ENCODE measurements at places on chromosomes 11 and 22.

DNA sequence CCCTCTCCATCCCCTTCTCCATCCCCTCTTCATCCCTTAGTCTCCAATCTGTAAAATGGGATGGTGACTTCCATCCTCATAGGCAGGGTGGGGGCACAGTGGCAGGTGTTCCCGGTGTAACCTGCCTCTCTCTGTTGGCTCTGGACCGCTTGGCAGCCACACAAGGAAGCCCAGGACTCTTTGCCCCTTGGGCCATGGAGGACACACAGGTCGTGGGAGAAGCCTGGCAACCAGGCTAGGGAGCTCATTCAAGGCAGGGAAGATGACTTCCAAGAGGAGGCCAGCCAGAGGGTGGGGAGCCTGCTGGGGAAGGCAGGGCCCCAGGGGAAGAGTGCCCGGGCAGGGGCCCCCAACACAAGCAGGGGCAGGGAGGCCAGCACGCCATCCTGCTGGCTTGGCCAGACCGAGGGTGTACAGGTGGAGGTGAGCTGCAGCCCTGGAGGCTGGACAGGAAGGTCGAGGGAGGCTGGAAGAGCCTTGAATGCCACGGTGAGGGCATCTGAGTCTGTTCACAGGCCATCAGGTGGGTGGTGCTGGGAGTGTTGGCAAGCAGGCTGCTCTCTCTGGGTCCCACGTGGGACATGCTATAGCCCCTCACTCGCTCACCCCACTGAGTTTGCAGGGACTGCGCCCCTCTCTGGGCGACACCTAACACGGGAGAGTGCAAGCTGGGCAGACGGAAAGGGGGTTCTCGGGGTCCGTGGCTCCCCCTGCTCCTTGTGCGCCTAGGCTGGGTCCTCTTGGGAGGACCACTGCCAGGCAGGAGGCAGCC is 15.5 kb upstream of the CTSD start:
- no peak for DNase-seq

DNA sequence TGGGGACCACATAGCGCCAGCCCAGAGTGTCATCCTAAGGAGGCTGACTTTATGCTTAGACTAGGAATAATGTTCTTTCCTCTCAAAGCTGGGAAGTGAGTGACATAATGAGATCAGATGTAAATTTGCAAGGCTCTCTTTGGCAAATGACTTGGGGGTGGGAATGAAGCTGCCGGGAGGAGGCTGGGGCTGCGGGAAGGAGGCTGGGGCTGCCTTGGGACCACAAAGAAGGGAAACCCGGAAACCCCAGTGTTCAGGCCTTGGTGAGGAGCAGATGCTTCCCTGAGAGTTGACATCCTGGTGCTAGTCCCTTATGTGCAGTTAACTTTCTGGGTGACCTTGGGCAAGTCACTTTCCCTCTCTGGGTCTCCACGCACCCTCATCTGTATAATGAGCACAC is 182.0 kb downstream of the CHST1 start:
- no peak for DNase-seq

DNA sequence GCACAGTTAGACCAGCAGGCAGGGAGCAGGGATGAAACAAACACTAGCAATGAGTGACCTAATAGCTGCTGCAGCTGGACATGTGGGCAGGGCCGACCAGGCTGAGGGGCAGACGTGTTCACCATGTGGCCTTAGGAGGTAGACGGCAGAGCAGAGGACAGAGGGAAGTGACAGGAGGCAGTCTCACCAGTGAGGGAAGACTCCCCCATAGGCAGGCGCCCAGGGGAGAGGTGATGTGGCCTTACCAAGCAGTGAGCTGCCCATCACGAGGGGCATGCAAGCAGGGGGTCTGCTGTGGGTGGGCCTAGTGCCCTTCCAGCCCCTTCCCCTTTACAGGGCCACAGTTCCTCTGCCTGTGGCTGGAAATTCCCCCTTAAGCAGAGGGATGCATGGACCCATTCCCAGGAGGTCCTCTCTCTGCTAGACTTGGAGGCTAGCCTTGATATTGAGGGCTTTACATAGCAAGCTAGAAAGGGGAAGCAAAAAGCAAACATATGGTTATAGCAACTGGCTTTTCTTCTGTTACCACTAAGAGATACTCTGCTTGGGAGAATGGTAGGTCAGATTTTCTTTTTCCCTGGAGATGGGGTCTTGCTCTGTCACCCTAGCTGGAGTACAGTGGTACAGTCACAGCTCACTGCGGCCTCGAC is 67.6 kb downstream of the MPPED1 start:
- no peak for DNase-seq

DNA sequence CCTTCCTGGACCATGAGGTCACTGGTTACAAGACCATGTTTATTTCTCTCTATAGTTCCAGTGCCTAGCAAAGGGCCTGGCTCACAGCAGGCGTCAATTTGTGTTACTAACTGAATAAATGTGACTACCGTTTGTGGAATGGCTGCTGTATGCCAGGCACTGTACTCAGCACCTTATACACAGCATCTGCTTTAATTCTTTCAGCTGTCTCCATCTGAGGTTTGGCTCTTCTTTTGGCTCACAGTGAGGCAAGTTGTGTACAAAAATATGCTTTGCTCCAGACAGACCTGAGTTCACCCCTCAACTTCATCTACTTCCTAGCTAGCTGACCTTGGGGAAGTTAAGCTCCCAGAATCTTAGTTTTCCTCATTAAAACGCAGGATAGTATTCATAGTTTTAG is 75.3 kb upstream of the PHOX2A start:
- DNase-seq = no peak

DNA sequence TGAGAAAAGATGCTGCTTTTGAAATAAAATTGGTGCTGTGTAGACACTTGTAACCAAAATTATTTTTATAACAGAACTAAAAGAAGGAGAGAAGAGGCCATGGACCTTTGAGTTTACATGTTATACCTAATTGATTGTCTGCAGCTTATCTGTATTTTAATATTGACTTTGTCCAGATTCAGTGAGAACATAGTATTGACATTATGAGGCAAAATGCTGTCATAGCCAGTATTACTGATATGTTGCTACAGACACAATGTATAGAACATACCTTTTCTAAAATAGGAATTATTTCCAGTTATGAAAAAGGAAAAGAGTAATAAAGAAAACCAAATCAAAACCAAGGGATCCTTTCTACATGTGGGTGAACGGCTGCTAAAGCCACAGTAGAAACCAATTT is 11.5 kb upstream of the TECTA start:
- no peak for DNase-seq

DNA sequence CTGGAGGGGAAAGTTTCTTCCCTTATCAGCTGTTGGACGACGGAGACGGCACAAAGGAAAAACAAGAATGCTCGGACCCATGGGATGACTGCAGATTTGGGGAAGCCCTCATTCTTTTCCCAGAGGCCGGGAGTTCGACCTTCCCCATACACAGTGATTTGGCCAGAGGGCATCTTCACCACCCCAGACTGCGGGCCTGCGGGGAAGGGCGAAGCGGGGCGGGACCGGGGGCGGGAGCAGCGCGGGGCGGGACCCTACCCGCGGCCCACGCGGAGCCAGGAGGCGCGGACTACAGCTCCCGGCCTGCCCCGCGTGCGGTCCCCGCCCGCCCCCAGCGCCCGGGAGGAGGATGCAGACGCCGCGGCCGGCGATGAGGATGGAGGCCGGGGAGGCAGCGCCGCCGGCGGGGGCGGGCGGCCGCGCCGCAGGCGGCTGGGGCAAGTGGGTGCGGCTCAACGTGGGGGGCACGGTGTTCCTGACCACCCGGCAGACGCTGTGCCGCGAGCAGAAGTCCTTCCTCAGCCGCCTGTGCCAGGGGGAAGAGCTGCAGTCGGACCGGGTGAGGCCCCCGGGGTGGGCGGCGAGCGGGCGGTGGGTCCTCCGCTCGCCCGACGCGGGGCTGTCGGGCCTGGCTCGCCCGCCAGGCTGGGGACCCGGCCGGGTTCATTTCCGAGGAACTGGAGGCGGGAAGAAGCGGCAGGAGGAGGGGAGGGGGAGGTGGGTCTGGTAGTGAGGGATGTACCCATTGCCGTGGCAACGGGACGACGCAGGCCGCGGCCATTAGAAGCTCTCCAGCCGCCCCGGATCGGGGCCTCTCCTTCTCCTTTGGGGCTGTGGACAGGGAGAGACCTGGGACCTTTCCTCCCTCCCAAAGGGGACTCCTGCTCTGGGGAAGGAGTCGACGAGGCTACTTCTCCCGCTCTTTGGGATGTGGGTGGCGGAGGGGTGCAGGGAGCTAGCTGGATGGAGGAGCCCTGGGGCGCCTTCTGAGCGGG is at the start of gene KCTD17:
TSS of gene KCTD17 (plus strand) at position 352 of the 995 bp plus-strand sequence. CDS start at position 371, 19 bp downstream.
- peak; percentile 68 for DNase-seq

DNA sequence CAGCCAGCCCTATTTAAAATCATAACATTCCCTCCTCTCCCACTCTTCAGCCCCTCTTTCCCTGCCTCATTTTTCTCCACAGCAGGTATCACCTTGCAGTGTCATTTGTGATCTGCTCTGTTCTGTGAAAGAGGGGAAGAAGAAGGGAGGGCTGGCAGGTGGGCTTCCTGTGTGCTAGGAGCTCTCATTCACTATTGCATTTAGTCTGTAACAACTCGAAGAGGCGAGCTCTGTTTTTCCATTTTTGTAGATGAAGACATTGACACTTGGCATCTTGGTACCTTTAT is 52.1 kb upstream of the CRYBB3 start:
- no peak for DNase-seq

GRCh38 chr11:57647372-57647771 is 2.3 kb downstream of the YPEL4 start:
- no peak for DNase-seq

DNA sequence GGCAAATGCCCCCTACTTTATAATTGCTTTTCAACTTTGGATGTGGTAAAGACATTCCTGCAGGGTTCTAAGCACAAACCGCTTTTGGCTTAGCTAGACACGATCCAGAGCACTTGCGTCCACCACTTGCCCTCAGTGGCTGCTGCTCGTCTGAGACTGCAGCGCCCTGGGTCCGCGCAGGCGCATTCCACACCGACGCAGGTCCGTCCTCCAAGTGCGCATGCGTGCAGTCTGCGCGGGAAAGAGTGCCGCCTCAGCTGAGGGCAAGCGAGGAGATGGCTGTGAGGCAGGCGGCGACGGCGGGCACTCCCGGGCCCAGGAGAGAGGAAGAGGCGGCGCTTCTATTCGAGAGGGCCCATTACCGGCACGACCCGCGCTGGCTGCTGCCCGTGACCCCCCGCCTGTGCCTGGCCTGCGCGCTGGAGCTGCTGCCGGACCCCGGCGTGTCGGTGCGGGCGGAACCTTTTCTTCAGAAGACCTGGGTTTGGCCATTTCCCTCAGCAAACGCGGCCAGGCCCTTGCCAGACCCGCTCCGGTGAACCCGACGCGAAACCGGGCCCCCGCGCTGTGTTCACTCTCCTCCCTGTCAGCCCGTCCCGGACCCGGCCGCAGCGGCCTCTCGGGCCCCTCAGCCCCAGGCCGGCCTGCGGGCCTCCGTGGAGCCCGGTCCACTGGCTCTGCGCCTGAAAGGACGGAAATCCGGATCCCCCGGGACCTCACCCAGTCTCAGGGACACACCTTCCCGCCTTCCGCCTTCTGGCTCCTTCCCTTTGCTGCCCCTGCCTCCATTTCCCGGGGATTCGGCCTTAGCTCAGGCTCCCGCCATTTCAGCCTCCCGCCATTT is at the start of gene MEI1:
TSS of gene MEI1 (plus strand) at position 240 of the 844 bp plus-strand sequence. CDS start at position 276, 36 bp downstream.
- peak; percentile 56 for DNase-seq

DNA sequence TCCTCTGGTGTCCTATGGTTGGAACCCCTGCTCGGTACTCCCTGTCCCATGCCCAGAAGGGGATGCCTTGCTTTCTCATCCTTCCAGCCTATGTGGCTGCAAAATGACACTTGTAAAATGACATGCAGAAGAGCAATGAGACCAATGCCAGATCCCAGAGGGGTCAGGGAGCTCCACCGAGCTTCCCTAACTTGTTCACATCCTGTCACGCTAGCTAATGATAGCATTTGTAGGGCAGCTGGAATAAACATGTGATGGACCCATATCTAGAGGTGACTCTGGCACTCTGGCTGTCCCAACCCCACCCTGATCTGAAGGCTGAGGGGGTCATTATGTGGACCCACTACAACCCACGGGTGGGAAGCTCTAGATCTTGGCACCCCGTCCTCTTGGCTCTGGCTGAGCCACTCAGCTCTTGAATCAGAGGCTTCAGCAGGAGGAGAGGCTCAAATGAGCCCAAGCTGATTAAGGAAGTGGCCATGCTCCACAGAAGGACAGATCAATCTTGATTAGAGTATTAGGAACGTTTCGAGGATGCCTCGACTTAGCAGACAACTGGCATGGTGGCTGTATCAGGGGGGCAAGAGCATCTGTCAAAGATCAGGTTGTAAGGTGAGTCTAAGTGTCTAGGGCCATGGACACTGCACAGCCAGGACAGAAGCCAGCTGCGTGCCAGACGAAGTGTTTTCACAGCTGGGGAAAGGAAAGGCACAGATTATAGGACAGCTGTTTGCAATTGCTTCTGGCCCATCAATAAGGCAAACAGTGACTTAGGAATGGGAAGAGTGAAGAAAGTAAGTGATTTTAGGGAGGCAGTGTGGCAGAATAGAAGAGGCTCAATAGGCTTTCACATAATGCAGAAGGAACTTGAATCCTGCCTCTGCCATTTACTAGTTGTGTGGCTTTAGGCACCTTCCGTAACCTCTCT is 182.8 kb downstream of the KIRREL3 start:
- DNase-seq = no peak

DNA sequence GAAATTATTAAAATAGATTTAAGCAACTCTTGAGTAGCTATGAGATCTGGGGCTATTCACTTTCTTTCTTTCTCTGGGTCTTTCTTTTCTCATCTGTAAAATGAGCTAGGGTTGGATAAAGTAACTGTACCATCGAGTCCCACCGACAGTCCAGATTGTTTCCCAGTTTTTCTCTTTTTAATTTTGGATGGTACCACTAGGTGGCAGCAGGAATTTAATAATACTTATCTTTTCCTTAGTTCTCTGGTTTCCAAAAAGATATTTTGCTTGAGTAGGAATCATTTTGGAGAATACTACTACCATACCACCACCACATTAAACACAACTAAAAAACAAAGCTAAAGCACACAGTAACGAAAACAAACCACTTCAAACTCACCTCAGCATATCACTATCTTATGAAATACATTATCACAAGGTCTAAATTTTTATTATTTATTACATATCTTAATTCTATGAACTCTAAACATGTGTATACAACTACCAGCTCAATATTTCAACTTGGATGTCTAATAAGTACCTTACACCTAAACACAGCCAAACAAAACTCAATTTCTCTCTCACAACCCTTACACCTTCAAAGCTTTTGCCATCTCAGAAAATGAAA is 584.0 kb downstream of the KCNA4 start:
- DNase-seq = peak; percentile 9

- DNase-seq = peak; percentile 83
These were observed 44.1 kb downstream of the MACROD1 start for GRCh38 chr11:64121663-64122410.

Measured in fibroblast of lung (primary cell).